AG10803 (cell line): ENCODE measurements at places on chromosomes 7 and 10.

GRCh38 chr10:75672111-75672671 is 240.8 kb downstream of the LRMDA start:
- no peak for DNase-seq

DNA sequence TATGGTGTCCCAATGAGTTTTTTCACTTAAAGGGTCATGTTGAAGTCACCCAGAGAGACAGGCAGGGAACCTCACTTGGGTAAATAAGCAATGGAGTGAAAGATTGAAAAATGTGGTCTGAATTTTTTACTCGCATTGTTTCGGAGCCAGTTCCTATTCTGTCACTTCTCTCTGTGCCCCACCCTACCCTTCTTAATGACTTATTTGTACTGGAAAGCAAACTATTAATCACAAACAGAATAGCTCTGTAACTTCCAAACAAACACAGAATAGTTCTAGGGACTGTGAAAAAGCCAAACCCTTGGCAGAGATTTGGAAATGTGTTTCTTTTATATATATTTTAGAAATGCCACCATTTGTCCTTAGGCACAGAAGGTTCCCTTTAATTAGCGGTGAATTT is 76.0 kb downstream of the LRMDA start:
- no peak for DNase-seq

GRCh38 chr7:154353355-154353767 is 301.2 kb downstream of the DPP6 start:
- no peak for DNase-seq

GRCh38 chr7:6384327-6384726 is 63.4 kb downstream of the DAGLB start:
- no peak for DNase-seq

- no peak for DNase-seq
These were observed 205.2 kb downstream of the GRM8 start for GRCh38 chr7:127047521-127047920.

- no peak for DNase-seq
These were observed 8.4 kb upstream of the SEPTIN7 start for GRCh38 chr7:35792472-35792871.

- DNase-seq: no peak
These were observed 28.6 kb downstream of the KCNH2 start for GRCh38 chr7:150949564-150949963.
